ENCODE measurements at places on chromosomes 1 and 21.

GRCh38 chr1:162502928-162503327 lies 5.3 kb downstream of the UHMK1 start:
- no peak for DNase-seq

GRCh38 chr1:205249651-205250050 lies 21.9 kb downstream of the TMCC2 start:
- DNase-seq: no peak

DNA sequence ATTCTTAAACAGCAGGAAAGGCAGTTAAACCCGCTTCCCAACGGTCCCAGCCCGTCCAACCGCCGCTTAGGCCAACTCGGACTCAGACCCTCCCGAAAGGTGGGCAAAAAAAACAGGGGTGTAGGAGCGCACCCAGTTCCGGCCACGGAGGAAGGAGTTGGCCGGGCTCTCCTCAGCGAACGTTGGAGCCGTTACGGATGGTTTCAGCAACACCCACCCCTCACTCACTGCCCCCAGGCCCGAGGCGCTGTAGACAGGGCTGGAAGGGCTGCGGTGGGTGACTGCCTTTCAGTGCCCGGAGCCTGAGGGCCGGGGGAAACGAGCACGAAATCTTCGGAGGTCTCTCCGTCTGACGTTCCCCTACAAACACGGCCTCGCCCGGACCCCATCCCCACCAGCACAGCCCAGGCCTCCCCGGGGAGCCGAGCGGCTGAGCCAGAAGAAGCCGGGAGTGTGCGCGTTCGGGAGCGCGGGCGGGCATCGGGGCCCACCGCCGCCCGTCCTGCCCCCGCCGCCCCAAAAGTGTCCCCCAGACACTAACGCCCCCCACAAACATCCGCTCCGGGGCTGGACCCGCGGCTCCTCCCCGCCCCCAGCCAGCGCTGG lies 1.3 kb downstream of the KDM5B start:
- DNase-seq: no peak

DNA sequence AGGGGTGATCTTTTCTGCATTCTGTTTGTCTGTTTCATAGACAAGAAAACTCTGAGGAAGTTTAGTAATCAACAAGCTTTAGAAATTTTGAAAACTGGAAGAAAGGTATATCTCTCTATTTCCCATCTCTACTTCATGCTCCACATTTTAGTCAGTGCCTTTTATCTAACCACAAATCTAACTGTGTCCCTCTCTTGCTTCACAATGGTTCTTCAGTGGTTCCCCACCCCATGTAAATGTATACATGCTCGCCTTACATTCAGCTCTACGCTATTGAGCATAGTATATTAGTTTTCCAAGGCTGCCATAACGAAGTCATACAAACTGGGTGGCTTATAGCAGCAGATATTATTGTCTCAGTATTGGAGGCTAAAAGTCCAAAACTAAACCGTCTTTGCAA lies 14.4 kb upstream of the SAMSN1 start:
- no peak for DNase-seq

DNA sequence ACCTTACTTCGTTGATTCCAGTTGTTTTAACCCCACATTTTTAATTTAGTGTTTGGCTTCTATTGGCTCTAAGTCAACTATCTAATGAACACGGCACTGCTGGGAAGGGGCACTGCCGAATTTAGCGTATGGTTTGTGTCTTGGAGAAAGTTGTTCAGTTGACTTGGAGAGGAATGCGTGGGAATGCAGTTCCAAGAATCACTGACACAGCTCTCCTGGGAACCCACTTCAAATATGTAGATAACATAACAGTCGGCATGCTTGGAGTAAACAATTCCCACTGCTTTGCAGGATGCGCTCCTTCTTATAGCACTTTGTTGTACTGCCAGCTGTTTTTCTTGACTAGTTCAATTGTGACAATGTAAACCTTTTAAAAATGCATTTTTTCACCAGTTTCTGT lies 104.3 kb downstream of the RYR2 start:
- no peak for DNase-seq

- no peak for DNase-seq
Observed at GRCh38 chr1:6673816-6674398, 27.7 kb downstream of the DNAJC11 start.

DNA sequence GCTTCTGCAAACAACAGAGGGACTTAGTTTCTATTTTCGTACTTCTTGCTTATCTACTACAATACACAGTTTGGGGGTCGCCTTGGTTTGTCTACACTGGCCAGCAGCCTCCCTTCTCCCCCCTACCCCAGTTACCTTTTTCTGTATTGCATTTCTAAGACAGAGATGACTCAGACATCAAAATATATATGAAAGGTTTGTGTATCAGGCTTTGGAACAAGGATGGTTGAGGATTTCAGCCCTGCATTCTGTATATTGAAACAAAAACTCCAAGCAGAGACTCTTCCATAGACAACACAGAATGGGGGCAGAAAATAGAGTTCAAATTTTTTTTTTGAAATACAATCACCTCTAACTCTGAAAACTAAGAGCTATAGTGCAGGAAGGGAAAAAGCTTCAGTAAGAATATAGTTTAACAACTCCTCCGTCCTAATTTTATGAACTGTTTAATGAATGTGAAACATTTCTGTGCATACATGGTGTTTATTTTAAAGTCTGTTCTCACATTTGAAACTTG lies 1.9 kb downstream of the SAMD13 start:
- no peak for DNase-seq

- DNase-seq: no peak
Observed at GRCh38 chr1:145985502-145986439, 10.6 kb downstream of the TXNIP start.

GRCh38 chr1:207001492-207002245 lies 30.9 kb downstream of the C1orf116 start:
- no peak for DNase-seq

- DNase-seq: no peak
Observed at GRCh38 chr1:196405839-196406238, 202.4 kb downstream of the KCNT2 start.

DNA sequence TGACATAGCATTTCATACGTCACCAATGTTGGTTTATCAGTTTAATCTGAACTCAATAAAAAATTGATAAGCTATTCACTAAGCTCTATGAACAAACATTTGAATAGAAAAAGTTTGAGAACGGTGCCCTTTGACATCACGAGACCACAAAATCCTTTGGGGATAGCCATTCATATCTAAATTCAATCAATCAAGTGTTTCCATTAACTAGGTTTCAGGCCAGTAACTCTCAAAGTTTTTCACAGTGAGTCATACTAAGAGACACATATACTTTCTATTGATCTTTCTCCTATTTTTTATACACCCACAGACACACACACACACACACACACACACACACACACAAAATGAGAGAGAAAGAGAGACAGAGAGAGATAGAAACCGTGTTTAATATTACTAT lies 235.4 kb upstream of the SNX7 start:
- no peak for DNase-seq

GRCh38 chr1:80170811-80171485 lies 1164.4 kb upstream of the ADGRL4 start:
- DNase-seq: no peak

All from NCI-H1930 (cell line).